Stimulated activated CD8-positive, alpha-beta memory T cell treated with anti-CD3 and anti-CD28 coated beads, Interleukin-2, amount 100 ng/mL, for 1 hour (primary cell): ENCODE measurements at places on chromosomes 11 and 22.

GRCh38 chr11:96186806-96187205 lies 156.2 kb downstream of the MAML2 start:
- DNase-seq, result no peak

DNA sequence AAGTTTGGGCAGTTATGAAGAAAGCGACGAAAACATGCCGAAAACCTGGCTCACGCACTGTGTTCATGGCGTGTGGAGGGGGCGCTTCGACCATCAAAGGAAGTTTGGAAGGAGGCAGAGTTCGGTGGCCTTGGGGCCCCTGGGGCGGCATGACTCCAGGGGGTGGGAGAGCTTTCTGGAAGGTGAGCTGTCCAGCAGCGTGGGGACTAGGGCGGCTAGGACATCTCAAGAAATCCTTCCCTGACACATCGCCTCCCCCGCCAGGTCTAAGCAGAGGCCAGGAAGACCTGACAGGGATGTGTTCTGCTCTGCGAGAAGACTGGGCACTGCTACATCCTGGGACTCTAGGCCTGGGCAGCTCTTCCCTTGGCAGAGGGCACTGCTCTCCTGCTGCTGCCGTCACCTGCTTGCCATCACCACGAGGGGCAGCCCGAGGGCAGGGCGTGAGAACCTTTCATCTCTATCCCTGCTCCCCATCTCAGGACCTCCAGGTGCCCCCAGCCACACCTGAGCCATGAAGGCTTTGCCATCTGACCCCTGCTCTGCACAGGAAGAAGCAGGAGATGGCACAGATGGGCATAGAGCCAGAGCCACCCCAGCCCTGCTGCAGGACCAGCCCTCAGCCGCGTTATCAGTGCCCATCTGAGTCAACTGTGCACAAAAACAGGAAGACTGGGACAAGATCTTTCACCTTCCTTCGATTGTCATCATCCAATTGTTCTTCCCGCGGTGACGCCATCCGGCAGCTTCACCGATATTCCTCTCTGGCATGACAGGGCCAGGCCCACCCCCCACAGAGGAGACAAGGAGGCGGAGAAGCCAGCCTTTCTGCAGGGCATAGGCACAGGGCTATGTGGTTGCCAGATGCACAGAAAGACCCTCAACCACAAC lies 12.7 kb downstream of the LINC01488 start:
- no peak for DNase-seq

DNA sequence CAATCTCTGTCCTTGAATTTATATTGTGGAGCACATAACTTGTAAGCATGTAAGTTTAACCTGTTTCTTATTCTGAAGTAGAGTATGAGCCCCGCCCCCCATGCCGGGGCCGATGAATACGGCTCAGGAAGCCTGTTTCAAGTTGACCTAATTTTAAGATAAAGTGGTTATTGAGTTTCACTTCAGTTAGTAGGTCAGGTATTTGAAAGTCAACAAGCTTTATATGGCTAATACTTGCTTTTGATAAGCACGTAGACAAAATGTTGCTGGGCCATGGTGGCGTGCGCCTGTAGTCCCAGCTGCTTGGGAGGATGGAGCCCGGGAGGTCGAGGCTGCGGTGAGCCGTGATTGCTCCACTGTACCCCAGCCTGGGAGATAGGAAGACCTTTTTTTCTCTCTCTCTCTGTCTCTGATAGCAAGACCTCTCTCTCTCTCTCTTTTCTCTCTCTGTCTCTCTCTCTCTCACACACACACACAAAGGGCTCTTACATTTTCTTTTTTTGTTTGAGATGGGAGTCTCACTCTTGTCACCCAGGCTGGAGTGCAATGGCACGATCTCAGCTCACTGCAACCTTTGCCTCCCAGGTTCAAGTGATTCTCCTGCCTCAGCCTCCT lies 14.4 kb downstream of the YWHAH start:
- DNase-seq, result no peak

DNA sequence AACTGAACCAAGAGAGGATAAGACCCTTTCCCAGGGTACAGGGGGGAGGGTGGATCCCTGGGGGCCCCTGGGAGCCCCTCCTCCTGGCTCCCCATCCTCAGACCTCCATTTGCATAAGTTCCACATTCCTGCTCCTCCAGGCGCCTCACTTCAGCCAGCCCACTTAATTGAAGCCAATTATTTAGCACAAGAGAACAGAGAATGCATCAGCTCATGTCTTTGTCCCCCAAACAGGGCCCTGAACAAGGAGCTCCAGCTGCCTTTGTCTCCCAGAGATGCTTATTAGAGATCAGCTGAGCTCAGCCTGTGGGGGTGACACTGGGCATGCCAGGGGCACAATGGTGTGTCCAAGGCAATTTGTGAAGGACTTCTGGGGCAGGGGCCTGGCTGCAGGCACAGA lies 89.9 kb upstream of the PRDM11 start:
- DNase-seq, result no peak

DNA sequence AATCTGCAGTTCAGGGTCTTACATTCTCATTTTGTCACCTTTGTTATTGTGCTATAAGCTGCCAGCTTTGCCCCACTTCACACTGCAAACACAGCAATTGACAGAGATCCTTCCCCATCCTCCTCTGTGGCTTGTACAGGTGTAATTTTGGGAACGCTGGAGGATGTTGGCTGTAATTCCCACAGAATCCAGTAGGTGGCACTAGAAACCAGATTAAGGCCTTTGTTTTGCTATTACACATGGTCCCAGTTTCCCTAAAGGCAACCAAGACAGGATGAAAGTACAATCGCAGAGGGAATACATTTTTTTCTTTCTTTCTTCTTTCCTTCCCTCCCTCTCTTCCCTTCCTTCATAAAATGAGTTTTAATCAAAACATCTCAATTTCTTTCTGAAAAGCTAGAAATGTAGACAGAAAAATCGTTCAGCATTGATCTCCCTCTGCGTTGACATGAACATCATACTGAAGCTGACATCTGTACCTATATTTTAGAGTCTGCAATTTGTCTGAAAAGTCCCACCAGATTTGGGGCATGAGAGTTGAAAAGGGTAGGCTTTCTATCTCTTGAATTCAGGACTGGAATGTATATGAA lies 21.3 kb upstream of the NELL1 start:
- no peak for DNase-seq

DNA sequence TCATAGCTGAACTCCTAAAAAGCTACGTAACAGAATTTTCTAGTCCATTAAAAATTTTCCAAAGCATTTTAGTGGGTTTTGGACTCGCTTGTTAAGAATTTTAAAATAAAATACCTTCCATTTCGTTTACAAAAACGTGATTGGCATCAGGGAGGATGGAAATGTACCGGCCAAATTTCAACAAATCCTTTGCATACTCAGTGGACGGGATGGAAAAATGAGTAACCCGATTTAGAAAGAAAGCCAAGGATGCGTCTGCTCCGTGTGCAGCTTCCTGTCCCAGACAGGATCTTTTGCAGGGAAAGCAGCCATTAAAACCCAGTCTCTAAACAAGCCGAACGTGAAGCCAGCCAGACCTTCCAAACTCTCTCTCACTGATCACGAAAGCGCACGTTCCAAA lies 15.6 kb downstream of the TMEM184B start:
- no peak for DNase-seq

DNA sequence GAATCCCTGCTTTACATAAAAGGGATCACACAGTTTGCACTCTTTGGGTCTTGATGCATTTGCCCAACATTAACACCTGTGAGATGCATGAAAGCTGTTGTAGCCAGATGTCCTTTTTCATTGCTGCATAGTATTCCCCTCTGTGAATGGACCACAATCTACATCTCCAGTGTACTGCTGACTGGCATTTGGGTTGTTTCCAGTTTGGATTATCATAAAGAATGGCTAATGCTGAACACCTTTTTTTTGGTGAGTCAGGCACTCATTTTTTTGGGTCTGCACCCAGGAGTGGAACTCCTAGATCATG lies 58.3 kb downstream of the PHF21B start:
- DNase-seq, result no peak

- DNase-seq, result no peak
Observed at GRCh38 chr22:36860017-36860416, 789 bp upstream of the NCF4 start.

GRCh38 chr22:27022896-27023361 lies 365.5 kb downstream of the MIAT start:
- DNase-seq, result no peak

DNA sequence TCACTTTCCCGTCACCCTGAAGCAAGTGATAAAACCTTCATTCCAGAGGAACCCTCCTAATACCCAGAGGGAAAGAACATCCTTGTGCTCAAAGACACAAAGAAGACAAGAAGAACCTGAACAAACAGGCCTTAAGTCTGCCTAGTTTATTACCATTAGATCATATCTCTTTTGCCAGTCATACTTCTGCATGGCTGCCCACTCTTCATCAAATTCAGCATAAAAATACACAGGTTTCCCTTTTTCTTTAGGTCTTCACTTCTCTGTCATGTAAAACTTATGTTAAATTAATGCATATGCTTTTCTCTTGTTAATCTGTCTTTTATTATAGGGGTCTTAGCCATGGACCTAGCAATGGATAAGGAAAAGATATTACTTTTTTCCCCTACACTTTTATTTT lies 459.7 kb downstream of the DLG2 start:
- no peak for DNase-seq

- no peak for DNase-seq
Observed at GRCh38 chr22:44870021-44870420, 117.6 kb downstream of the ARHGAP8 start.

DNA sequence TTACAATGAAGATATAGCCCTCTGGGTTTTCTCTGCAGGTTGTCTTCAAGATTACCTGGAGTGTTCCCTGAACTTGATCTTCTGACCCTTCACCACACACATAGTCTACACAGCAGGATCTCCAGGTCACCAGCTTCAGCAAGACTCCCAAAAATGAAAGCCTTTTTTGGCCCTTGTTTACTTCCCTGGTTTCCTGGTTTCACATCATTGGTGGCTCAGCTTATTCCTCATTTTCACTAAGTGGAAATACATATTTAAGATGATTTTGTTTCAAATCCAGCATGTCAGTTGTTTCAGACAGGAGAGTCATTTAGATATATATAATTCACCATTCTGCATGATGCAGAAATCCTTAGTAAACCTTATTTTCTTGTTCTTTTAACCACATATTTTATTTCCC lies 41.6 kb upstream of the MPEG1 start:
- DNase-seq, result no peak

DNA sequence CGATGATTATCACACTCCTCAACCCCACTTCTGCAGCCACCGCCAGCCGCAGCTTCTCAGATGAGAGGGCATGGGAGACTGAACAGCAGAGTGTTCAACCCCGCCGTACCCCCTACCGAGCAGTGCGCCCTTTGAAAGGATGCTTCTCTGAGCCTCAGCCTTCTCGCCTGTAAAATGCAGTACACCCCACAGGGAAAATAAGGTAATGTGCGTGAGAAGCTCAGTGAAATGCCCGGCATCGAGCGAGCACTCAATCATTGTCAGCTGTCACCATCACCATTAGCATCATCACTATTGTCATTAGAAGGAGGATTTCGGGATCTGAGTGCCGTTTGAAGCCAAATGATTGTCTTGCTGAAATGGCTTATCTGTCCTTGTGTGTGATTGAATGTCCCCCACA lies 13.6 kb downstream of the TRIM29 start:
- no peak for DNase-seq

- no peak for DNase-seq
Observed at GRCh38 chr11:38593649-38594048, 1995.6 kb upstream of the RAG2 start.

GRCh38 chr22:44181033-44181911 lies 547 bp downstream of the PARVG start:
- peak; percentile 44 for DNase-seq

- DNase-seq, result no peak
Observed at GRCh38 chr11:90364527-90364926, 141.7 kb upstream of the CHORDC1 start.

- no peak for DNase-seq
Observed at GRCh38 chr22:19816372-19817119, 38.1 kb downstream of the GNB1L start.

DNA sequence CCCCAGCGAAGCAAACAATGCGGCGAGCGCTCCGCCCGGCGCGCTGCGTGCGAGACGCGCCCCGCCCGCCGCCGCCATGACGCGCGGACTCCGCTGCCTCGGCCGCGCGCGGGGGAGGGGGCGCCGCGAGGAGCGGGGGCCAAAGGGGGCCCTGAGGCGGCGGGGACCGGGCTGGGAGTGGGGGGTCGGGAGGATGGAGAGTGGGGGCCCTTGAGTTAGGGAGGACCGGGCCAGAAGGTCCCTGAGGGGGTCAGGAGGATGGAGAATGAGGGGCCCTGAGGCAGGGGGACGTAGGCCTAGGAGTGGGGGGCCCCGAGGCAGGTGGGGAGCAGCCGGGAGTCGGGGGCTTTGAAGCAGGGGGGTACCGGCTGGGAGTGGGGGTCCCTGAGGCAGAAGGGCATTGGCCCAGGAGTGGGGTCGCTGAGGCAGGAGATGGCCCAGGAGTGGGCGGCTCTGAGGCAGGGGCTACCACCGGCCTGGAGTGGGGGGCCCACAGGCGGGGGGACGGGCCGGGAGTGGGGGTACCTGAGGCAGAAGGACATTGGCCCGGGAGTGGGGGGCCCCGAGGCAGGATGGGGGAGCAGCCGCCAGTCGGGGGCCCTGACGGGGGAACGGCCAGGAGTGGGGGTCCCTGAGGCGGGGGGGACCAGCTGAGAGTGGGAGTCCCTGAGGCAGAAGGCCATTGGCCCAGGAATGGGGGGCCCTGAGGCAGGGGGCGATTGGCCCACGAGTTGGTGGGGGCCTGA lies at the start of gene BRD1:
BRD1 (minus strand) TSS at position 21 of the 746 bp plus-strand sequence. CDS start 3,556 bp downstream, outside the sequence.
- peak; percentile 25 for DNase-seq

DNA sequence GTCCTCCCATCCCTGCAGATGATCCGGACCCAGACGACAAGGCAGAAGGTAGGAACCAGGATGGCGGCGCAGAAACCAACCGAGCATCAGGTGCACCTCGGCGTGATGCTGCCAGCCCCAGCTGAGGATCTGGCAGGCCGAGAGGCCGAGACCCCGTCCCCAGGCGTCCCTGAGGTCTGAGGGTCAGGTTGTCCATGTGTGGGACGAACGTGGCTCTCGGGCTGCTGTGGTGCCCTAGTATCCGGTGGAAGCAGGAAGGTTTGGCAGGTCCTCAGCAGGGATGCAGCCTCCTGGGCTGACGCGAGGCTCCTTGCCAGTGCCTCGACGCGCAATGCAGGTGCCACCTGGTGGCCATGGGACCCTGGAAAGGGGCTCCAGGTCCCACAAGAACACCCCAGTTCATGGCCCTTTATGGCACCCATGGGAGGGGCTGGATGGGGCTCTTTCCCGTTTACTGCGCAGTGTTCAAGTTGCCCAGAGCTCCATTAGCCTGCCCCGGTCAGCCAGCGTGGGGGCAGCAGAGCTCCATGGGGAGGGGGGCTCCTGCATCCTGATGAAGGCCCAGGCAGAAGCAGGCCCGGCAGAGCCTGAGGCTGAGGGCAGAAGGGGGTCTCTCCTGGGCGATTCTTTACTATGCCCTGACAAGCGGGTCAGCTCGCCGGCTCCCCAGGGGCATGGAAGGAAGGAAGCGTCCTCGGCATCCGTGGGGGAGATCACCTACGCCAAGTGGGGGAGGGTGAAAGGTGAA lies 129.9 kb downstream of the CTTN start:
- no peak for DNase-seq

DNA sequence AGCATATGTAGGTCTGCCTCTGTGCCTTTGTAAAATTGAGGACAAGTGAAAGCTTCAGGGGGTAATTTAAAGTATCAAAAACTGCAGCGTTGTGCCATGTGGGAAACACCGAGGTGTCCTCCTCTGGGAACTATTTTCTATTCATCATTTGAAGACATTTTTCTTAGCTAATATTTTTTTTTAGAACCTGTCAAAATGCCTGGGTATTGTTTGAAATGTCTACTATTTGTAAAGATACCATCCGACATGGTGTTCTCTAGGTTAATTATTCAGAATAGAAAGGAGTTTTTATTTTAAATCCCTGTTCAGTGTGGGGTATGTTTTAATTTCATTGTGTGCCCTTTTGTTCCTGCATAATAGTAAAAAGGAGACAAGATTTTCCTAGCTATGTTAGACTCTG lies 490.8 kb downstream of the NELL1 start:
- DNase-seq, result no peak
